ENCODE measurements at places on chromosomes 13 and 19.
A peak's percentile ranks its signal among the peaks of the same experiment; 100 is the strongest.

GRCh38 chr13:24119626-24120508 lies 40.7 kb upstream of the SPATA13 start:
- no peak for DNase-seq

- no peak for DNase-seq
These were observed 4.8 kb upstream of the NFIC start for GRCh38 chr19:3361384-3362216.

DNA sequence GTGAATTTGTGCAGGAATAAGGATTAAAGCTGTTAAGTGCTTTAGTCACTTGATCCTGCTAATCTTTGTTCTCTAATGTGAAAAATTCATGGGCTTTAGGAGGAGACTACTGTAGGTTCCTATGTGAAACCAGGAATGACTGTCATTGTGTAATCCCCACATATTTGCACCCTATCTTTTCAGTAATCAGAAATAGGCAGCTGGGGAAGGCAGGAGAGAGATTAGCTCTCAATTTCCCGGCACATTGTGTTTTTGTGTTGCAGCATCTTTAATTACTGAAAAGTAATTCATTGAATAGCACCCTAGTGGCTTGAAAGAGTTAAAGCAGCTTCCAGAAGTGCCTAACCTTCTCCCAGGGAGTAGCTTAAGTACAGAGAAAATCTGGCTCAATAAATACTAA lies 282.9 kb downstream of the OLFM4 start:
- no peak for DNase-seq

DNA sequence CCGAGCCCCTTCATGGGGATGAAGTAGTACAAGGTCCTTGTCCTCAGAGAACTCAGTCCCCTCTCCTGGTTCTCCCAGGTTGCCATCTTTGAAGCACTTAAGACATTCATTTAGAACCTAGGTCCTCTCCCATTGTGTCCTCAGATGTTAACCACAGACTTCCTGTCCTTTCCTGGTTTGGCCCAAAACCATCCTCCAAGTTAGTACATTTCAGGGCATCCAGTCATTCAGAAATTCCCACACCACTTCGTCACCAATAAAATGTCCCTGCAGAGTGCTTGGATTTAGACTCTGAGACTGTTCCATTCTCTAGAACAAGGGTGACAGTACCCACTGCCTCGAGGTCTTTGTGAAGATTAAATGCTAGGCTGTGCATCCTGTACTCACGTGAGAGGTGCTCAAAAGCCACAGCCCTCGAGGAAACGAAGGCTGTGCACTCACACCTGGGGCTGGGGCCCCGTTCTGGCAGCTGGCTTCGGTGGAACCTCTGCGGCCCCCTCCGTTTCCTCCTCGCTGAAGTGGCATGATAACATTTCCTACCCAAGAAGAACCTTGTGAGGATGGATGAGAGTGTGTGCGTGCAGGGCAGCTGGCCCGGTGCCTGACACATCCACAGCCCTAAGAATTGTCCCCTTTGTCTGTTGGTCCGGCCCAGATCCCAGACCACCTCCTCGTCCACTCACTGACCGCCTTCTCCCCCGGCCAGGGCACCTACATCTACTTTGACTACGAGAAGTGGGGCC lies 4.7 kb downstream of the LENG1 start:
- DNase-seq = no peak

DNA sequence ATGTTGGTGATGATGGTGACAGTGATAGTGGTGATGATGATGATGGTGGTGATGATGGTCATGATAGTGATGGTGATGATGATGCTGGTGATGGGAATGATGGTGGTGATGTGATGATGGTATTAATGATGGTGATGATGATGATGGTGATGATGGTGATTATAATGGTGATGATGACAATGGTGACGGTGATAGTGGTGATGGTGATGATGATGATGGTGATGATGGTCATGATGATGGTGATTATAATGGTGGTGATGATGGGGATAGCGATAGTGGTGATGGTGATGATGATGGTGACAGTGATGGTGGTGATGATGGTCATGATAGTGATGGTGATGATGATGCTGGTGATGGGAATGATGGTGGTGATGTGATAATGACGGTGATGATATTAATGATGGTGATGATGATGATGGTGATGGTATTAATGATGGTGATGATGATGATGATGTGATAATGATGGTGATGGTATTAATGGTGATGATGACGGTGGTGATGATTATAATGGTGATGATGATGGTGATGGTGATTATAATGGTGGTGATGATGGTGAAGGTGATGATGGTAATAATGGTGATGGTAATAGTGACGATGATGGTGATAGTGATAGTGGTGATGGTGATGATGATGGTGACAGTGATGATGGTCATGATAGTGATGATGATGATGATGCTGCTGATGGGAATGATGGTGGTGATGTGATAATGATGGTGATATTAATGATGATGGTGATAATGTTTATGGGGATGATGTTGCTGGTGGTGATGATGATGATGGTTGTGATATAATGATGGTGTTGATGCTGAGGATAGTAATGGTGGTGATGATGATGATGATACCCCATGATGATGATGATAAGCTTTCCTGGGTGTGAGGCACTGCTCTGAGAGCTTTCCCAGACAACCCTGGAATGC lies 7.7 kb downstream of the C13orf46 start:
- no peak for DNase-seq

DNA sequence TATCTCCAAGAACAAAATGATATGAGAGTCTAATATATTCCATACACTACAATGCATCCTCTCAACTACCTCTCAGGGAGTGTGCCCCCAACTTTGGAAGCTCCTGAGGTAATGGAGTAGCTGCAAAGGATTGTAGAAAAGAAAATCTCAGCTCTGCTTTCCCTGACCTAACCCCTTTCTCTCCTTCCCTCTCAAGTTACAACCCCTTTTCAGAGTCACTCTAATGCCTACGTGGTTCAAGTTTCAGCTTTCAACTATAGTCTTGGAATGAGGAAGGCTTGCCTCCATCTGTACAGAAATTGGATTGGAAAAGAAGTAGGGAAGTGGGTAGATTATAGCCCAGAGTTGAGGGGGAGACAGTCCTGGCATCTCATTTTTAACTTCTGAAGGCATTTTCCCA lies 256.0 kb downstream of the PCDH9 start:
- no peak for DNase-seq

- DNase-seq = no peak
These were observed 6.6 kb downstream of the HNRNPM start for GRCh38 chr19:8451377-8451776.

- no peak for DNase-seq
These were observed 45.5 kb downstream of the HSPH1 start for GRCh38 chr13:31116224-31116623.

DNA sequence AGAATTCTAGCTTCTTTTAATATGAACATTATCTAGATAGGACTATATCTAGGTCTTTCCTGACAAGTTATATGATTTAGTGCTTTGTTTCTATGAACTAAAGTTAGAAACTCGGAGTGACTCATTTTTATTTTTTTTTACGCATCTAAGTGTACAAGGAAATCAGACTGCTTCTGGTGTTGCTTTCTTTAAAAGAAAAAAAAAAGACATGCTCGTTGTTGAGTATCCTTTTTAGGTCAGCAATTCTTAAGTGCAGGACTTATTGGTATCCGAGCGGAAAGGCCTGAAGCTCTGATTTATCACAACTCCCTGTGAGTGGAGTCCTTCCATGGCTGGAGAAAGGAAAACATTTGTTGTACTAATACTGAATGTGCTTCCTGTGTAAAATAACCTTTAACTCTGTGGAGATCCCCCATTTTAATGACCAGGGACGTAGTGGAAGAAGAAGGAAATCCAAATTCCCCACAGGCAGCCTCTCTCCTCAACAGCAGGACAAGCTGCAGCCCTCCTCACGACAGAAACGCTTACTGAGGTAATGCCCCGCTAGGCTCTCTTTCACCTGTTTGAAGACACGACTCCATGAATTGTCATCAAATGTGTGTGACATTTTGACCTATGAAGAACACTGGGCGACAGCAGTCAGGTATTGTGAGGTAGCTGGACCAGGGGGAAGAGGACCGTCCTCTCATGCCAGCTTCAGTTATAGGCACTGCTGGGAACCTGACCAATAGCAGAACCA lies 17.9 kb upstream of the POMP start:
- DNase-seq = no peak

GRCh38 chr19:7006135-7006704 lies 15.0 kb downstream of the MBD3L2B start:
- no peak for DNase-seq

GRCh38 chr13:27605610-27606200 lies 14.6 kb downstream of the LNX2 start:
- DNase-seq = no peak

- DNase-seq = no peak
These were observed 342.2 kb upstream of the KLF12 start for GRCh38 chr13:74476365-74476764.

- no peak for DNase-seq
These were observed 25.1 kb downstream of the BICRA start for GRCh38 chr19:47633996-47634395.

DNA sequence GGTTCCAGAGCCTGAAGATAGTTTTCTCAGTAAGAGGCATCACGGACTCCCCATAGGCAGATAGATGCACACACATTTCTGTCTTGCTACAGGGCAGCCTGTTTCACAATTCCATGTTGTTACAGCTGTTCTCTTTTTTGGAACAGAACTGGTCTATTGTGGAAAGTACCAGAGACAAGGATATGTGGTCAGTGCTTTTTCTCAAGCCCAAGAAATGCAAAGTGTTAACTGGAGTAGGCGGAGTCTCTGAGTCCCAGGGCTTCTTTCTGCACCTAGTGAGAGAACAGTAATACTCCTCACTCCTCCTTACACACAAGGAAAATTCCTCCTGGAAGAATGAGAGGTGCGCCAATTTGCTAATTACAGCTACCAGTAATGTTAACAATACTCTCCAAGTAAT lies 141.6 kb upstream of the ARGLU1 start:
- no peak for DNase-seq

DNA sequence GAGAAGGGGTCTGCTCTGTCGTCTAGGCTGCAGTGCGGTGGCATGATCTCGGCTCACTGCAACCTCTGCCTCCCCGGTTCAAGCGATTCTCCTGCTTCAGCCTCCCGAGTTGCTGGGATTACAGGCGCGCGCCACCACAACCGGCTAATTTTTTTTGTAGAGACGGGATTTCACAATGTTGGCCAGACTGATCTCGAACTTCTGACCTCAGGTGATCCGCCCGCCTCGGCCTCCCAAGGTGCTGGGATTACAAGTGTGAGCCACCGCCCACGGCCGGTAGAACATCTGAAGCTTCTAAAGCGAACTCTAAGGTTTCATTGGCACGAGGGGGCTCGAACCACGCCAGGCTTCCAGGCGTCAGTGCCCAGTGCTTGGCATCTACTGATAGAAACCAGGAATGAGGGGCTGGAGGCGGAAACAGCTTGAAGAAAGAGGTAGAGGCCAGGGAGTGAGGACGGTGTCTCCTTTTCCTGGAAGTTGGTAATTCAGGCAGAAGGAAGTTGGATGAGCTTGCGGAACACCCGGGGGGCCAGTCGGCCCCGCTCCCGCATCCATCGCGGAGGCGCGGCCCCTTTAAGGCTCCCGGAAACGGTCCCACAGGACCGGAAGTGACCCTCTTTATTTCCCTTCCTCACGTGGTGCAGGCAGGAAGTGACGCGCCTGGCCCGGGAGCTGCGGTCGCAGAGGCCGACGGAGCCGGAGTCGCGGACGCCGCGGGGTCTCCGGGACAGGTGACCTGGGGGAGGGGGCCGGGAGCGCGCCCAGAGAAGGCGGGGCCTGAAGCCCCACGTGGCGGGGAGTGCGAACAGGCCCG lies at the start of gene CCDC9:
CCDC9 (plus strand) TSS at position 647 of the 814 bp plus-strand sequence. CDS start 1,876 bp downstream, outside the sequence.
- peak; percentile 94 for DNase-seq

GRCh38 chr13:112217431-112217830 lies 150.5 kb downstream of the SOX1 start:
- DNase-seq = no peak

DNA sequence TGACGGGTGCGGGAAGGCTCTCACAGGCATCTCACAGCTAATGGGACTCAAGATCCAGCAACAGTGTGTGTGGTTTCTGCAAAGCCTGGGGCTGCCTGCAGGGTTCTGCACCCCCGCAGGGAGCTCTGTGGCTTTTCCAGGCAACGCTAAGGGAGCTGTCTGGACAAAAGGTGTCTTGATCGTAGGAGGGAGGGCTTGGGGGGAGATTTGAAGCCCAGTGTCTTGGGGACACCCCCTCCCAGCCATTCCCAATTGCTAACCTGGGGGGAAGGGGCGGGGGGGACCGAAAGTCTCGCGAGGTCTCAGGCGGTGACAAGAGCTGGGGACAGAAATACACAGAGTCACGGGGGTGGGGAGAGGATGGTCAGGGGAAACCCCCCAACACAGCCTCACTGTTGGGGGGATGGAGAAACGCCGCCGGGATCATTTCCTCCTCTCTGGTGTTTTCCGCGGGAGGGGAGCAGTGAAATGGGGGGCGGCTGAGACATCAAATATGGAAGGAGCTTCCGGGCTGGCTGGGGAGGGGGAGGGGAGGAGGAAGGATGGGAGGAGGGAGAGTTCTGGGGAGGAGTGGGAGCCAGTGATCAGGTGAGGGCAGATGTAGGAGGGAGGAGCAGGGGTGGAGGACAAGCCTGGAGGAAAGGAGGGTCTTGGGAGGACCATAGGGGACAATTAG lies 13.3 kb downstream of the KCNC3 start:
- DNase-seq = no peak

- DNase-seq = no peak
These were observed 99.6 kb upstream of the OBI1 start for GRCh38 chr13:78758549-78758948.

GRCh38 chr13:74017301-74018061 lies 116.7 kb downstream of the KLF12 start:
- DNase-seq = no peak

DNA sequence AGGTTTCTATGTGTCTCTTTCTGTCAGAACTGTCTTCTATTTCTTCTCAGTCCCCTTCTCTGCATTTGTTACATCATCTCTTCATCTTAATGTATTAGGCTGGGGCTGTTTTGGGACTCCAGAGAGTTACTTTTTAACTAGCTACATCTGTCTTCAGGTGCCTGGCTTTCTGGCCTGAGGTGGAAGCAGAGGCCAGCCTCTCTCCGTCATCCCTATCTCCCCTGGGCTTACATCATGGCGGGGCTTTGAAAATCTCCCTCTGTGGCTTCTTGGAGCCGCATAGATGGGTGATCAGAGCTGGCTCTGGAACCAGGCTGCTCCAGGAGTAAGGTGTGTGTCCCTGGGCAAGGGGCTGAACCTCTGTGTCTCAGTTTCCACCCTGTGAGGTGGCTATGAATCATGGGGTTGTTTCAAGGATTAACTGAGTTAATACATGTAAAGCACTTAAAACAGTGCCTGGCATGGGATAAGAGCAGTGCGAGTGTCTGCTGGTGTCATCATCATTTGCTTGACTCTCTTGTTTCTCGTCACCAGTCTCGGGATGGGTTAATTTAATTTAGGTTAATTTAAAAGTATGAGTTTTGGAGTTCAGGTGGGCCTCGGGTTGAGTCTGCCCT lies 2.0 kb downstream of the EPN1 start:
- DNase-seq = no peak

- DNase-seq = no peak
These were observed 6.1 kb downstream of the IL4I1 start for GRCh38 chr19:49890349-49891311.
